Mesothelial cell of epicardium (in vitro differentiated cells): ENCODE measurements at places on chromosomes 5 and 9.

- no peak for DNase-seq
Measured at GRCh38 chr9:121059513-121059912, 9.4 kb upstream of the C5 start.

DNA sequence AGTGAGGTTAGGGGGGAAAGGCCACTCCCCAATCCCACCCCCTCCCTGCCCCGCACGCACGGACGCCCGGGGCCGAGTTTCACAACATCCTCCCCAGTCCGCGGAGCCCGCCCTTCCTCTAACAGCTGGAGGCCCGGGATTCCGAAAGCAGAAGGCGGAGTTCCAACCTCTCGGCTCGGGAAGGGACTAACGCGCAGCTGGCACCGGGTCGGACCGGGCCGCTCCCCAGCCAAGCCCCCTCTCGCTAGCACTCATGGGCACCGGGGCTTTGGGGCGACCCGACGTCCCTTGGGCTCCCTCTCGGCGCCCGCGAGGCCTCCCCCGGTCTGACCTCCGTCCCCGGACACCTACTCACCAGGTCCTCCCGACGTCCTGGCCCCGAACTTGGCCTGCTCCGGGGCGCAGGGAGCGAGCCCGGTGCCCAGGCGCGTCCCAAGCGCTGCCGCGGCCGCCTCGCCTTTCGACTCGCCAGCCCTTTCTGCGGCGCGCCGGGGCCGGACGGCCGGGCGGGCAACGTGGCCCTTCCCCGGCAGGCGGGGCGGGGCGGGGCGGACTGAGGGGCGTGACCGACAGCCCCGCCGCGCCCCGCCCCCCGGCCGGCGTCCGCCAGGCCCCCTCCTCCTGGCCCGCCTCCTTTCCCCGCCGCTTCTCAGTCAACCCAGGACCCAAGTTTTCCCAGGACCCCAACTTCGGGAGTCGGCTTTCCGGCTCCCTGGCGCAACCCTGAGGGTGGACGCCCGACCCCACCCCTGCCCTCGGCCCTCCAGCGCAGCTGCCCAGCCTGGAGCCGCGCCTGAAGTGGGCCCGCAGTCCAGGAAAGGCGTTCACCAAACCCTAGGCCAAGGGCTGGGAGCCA, at the start of gene MGAT1:
TSS of gene MGAT1 (minus strand) at position 482 of the 856 bp plus-strand sequence. CDS start 9,835 bp downstream, outside the sequence.
- peak; percentile 82 for DNase-seq

- no peak for DNase-seq
Measured at GRCh38 chr5:118220556-118221195, 767.7 kb downstream of the DTWD2 start.

DNA sequence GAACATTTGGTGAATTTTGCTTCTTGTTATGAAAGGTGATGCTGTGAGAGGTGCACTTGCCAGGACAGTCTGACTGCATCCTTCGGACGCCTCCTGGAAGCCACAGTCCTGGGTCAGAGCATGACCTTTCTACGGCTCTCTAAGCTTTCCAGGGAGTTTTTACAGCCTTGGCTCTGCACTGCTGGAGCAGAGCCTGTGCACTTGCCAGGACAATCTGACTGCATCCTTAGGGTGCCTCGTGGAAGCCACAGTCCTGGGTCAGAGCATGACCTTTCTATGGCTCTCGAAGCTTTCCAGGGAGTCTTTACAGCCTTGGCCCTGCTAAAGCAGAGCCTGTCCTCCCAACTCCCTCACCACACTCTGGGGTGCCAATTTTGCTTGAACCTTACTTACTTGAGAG, 49.6 kb downstream of the CCDC180 start:
- DNase-seq = no peak

GRCh38 chr5:137392261-137392660, 106.9 kb downstream of the SPOCK1 start:
- no peak for DNase-seq
